ENCODE measurements at places on chromosomes 2 and 18.

DNA sequence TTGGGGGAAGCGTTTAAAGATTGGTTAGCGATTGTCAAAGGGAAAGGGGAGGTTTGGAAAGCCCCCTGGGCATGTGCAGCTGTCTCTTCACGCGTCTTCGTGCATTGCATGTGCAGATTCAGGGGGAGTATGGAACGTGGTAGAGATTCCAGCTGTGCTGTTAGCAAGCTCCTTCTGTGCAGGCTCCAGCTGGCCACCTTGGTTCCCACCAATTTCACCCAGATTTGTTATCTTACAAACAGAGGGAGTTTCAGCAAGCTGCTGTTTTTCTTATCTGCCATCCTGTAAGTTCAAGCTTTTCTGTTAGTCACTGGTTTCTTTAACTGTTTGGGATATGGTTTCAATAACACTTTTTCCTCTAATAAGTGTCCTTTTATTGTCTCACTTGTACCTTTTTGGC, 30.4 kb downstream of the FARP2 start:
- no peak for DNase-seq

DNA sequence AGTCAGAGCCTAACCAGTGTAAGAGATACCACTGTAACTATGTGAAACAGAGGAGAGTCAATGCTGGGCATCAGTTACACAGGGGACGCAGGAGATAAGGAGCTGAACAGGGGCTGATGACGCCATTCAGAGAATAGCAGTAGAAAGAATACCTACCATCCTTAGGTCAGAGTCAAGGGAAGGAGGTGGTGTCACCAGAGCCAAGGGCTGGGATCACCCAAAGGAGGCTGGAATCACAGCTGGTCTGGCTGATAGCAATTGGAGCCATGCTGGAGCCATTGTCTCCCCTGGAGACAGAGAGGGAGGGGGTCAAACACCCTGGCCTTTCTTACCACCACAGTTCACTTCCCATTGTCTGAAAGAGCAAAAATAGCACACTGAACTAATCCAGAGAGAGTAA, 37.3 kb upstream of the C18orf32 start:
- no peak for DNase-seq

GRCh38 chr18:58894930-58895329, 30.3 kb downstream of the ZNF532 start:
- DNase-seq: peak; percentile 64

DNA sequence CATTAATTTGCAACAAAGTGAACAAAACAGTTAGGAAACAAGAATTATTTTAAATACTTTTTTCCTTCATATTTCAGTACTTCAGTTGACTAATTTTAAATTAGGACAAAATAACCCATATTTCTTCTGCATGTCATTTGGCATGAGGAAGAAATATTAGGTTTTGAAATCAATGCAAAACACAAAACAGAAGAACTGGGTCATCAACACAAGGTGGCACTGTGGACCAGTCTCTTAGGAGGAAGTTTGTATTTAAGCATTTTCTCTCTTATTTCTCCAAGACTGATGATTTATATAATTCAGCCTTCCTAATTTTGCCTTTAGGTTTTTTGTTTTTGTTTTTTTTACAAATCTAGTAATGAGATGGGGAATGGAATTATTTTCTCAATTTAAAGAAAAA, 352.8 kb upstream of the KCNH7 start:
- DNase-seq: peak; percentile 52

- DNase-seq: no peak
Measured at GRCh38 chr2:137826373-137827372, 137.6 kb upstream of the HNMT start.

DNA sequence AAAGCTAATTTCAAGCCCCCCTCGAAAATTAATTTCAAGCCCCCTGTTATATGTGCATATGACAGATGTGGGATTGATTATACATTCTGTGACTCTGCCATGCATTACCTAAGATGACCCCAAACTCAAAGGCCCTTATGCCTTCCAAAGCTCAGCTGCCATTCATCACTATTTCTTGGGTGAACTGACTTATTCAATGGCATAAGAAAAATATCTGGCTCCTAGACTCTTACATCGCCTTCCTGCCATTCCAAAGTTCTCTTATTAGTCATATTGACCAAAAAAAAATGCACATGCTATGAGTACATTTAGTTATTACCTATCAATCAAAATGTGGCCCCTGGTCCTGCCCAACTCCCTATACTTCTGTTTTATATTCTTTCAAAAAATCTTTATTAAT, 291.8 kb upstream of the CHAC2 start:
- no peak for DNase-seq

DNA sequence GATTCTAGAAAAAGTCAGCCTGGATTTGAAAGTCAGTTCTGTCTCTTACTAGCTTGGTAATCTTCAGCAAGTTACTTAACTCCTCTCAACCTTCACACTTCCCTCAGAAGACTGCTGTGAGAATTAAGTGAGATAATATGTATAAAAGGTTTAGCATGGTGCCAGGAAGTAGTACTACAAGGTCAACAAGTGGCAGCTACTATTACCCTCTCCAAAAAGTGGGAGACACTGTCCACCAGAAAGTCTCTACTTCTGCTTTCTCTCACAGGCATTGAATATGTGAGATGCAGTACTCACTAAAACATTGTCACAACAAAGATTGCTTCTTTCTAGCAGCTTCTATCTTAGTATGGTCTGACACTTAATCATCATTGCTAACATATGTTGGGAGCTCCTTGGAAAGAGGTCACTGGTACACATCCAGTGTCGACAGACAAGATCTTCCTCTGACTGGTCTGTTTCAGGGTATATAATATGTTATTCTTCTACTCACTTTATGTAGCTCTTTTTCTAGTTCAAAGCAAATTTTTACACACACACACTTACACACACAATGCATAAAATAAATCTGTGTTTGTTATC, 47.9 kb downstream of the DOCK10 start:
- no peak for DNase-seq

DNA sequence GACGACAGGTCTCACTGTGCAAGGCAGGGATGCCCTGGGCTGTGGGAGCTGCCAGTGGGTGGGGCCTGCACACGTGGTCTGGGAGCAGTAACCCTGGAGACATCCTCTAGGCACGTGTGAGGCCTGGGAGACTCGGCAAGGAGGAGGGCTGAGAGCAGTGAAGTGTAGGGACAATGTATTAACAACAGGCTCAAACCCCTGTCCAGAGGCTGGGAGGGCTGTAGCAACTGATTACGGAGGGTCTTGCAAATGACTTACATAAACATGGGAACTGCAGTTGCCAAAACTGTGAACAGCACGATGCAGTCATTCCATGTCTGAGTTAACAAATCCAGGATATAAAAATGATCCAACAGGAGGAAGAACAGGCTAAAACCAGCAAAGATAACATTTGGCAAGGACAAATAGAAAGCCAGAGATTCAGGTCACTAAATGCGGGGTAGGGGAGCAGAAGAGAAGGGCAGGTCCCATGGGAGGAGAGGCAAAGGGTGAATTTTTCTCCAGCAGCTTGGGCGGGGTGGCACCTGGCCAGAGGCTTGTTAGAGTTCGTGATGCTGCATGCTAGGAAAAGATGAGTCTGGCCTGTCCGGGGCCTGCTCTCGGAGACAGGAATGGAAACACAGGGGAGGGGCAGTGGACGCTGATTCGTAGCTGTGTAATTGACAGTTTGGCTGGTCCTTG, 44.9 kb downstream of the CYP27C1 start:
- no peak for DNase-seq

DNA sequence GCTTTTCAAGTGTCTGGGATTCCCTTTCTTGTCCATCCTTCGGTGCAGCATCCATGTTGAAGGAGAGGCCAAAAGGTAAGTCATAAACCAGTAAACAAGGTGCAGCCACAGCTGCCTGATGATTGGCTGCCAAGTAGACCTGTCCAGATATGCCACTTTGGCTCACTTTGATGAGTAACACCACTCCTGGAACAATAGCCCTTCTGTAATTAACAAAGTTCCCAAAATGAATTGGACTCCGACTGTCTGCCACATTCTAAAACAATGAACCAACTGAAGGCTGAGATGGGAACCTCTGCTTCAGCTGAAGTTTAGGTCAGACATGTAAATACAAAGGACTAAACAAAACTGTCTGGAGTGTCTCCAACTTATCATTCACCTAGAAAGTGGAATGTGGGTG, 82.2 kb upstream of the LGALSL start:
- DNase-seq: no peak

DNA sequence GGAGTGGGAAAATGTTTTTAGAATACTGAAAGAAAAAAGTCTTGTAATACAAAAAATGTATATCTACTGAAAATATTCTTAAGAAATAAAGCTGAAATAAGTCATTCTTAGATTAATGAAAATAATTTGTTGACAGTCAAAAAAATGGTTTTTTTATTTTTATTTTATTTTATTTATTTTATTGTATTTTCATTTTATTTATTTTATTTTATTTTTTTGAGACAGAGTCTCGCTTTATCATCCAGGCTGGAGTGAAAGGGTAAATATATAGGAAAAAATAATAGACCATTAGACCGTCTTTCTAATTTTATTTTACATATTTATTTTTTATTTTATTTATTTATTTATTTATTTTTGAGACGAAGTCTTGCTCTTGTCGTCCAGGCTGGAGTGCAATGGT, 1583.6 kb upstream of the TMEFF2 start:
- no peak for DNase-seq

- peak; percentile 61 for DNase-seq
Measured at GRCh38 chr2:46299365-46300263, 2.4 kb downstream of the EPAS1 start.

GRCh38 chr2:38174646-38175423, 98.9 kb upstream of the CYP1B1 start:
- DNase-seq: no peak

GRCh38 chr2:37469126-37469525, 124.7 kb downstream of the QPCT start:
- DNase-seq: no peak

DNA sequence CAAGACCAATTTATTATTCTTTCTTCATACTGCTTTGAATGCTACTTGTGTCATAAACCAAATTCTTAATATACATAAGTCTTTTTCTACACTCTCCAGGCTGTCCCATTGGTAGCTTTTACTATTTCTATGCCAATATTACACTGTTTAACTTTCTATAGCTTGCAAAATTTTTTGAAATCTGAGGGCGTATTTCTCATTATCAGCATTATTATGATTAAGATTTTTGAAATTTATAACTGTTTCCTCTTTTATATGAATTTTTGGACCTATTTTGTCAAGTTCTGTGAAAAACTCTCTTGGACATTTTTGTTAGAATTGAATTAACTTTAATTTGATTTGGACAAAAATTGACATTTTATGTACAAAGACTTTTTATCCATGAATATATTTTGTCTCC, 98.6 kb downstream of the GFPT1 start:
- DNase-seq: no peak

DNA sequence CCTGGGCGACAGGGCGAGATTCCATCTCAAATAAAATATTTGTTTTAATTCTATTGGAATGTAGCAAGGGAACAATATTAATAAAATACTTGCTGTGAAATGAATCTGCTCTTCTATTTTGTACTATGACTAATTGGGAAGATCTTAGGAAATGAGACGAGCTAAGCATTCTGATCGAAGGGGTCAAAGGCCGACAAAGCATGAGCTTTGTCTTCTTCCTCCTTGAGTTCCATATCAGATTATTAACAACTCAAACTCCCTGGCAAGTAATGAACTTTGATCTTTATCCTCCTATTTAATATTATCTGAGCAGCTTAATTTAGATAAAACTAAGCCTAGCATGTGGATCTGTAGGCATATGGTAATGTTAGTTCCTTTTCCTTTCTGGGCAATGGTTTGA, 15.5 kb downstream of the GEMIN6 start:
- no peak for DNase-seq

- DNase-seq: peak; percentile 11
Measured at GRCh38 chr2:222318712-222319585, 20.2 kb upstream of the PAX3 start.

DNA sequence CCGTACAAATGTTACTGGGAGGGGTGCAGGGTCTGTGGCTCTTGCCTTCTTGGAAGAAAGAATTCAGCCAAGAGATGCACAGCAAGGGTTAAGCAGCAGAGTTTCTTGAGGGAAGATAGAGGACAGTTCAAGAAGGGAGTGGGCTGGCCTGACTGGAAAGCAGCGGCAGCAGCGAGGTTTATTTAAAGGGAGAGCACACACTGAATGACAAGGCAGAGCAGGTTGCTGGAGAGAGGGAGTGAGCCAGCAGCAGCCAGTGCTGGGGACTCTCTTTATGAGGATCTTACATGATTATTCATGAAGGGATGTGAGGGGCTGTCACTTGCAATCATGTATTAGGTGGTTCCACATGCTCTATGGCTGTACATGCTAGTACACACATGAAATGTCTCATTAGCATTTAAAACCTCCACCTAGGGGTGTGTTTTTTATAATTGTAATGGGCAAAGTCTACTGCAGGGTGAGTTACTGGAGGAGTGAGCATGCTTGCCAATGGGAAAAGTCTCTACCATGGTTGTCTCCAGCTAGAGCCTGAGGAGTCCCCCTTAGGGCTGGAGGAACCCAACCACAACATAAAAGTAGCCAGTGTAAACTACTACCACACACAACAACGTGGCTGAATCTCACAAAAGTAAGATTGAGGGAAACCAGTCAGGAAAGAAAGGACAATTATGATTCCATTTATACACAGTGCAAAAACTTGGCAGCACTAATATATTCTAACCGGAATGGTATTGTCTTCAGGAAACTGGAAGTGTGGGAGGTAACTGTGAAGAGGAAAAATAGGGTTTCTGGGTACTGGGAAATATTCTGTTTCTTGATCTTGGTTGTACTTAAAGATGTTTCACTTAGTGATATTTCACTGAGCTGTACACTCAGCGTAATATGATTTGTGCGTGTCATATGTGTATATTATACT, 87.6 kb upstream of the FAM110C start:
- DNase-seq: no peak

DNA sequence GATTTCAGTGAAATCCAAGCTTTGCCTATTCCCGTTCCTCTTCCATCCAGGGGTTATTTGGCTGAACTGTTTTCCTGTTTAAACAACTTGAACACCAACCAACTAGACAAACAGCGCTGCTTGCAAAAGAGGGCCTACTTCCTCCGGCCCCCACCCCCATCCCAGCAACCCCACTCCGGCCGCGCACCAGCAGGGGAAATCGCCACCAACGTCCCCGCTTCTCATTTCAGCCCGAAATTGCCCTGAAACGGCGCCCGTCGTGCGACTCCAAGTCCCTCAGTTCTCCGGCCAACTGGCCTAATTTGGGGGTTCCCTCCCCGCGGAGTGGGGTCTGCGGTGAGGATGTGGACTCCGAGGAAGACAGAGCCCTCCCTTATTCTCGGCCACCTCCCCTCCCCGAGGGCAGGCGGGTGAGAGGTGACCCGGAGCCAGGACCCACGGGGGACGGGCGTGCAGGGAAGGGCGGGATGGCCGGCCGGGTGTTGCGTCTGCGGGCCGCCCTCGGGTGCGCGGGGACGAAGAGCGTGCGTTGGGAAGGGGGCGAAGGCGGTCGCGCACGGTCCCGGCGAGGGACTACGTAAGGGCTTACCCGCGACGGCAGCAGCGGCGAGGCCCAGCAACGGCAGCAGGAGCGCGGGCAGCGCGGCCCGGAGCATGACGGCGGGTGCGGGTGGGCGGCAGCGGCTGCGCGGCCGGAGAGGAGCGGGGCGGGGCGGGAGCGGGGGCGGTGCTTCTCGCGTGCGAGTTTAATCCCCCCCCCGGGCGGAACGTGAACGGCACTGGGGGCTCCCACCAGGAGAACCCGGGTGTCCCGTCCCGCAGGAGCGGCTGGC, at the start of gene CD302:
CD302 (minus strand) TSS at position 666 of the 833 bp plus-strand sequence; CDS start at position 656, 10 bp downstream.
- DNase-seq: peak; percentile 37

GRCh38 chr2:174454566-174454965, 32.3 kb downstream of the GPR155 start:
- no peak for DNase-seq

- no peak for DNase-seq
Measured at GRCh38 chr18:49570836-49571235, 9.0 kb downstream of the LIPG start.
